Stimulated activated CD8-positive, alpha-beta memory T cell treated with anti-CD3 and anti-CD28 coated beads, Interleukin-4, amount 100 ng/mL, for 1 hour (primary cell): ENCODE measurements at places on chromosomes 3 and 15.

DNA sequence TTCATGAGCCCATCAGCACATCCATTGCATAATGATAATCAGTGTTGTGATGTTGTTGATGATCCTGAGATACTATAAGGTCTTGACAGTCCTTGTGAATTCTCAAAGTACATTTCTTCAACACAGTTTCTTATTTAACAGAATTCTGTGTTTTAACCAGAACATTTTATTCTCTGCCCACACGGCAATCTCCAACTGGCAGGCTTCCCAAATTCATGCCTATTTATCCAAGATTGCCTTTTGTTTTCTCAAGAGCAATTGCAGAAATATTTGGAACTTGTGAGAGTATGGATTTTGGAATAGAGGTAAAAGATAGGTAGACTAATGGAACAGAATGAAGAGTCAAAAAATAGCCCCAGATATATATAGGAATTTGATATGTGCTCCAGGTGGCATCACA is 116.0 kb downstream of the UACA start:
- no peak for DNase-seq

GRCh38 chr15:99275525-99276128 is 24.3 kb downstream of the LRRC28 start:
- DNase-seq = no peak

DNA sequence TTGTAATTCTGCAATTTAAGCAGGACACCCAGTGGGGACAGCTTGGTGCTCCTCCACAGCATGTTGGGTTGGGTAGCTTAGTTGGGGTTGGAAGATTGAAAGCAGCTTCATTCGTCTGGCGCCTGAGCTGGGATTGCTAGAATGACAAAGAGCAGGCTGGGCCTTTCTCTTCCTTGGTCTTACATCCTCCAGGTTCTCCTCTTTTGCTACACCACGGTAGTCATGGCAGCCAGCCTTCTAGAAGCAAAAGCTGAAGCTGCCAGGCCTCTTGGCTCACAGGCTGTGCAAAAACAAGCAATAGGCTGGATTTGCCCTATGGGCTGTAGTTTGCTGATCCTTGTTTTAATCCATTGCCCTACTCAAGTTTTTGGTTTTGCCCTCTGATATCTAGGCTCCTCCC is 3.2 kb upstream of the ANXA2 start:
- no peak for DNase-seq

DNA sequence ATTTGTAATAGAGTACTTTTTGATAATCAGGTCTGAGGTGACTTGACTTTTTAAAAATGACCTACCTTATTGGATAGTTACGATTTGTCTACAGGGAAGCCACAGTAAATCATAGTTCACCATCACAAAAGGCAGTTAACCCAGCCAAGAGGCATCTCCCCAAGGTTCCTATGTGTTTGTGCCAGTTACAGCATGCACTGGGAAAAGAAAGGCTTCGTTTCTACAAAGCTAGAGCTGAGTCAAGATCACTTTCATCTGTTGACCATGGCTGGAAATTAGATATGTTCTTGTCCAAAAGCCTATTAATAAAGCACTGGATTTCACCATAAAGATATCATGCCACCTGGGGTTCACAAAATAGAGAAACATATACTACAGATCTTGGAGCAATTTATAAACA is 139.9 kb downstream of the GREM1 start:
- no peak for DNase-seq

DNA sequence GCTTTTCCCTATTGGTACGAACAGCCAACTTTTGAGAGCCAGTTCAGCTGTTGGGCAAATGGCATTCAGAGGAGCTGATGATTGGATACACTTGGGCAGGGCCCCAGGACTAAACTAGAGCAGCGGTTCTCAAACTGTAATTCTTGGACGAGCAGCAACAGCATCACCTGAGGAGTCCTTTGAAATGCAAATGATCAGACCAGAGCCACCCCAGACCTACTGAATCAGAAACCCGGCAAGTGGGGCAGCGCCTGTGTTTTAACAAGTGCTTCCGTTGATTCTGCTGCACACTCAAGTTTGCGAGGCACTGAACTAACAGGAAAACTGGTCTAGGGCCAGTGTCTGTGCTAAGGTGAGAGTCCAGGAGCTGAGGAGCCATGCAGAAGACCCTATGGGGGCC is 239.7 kb downstream of the UACA start:
- DNase-seq = no peak

- DNase-seq = no peak
Measured at GRCh38 chr3:125401402-125401801, 26.3 kb upstream of the ZNF148 start.

DNA sequence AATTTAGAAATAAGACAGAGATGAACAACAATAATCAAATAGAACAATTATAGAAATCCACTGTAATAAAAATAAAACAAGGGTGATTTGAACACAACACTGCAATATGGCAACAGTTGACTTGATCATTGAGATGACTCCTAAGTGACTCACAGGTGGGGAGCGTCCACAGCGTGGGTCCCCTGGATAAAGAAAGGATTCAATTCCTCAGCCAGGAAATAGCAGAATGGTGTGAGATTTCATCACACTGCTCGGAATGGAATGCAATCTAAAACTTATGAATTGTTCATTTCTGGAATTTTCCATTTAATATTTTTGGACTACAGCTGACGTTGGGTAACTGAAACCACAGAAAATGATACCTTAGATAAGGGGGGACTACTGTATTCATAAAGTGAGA is 82.0 kb downstream of the CNTN3 start:
- no peak for DNase-seq

DNA sequence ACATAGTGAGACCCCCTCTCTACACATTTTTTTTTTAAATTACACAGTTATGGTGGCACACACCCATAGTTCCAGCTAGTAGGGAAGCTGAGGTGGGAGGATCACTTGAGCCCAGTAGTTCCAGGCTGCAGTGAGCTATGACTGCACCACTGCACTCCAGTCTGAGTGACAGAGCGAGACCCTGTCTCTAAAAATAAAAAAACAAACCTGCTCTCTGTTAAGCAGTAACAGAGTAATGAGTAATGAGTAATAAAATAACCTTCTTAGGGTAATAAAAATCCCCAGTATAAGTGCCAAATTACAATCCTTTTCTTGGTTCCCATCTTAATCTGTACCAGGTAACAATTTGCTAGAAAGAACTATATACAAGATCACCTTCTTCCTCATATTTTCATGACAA is 65.9 kb upstream of the PLXND1 start:
- DNase-seq = no peak

- DNase-seq = no peak
Measured at GRCh38 chr15:36782681-36783080, 203.3 kb downstream of the CDIN1 start.

GRCh38 chr3:72448375-72448823 is 399.8 kb downstream of the SHQ1 start:
- no peak for DNase-seq

DNA sequence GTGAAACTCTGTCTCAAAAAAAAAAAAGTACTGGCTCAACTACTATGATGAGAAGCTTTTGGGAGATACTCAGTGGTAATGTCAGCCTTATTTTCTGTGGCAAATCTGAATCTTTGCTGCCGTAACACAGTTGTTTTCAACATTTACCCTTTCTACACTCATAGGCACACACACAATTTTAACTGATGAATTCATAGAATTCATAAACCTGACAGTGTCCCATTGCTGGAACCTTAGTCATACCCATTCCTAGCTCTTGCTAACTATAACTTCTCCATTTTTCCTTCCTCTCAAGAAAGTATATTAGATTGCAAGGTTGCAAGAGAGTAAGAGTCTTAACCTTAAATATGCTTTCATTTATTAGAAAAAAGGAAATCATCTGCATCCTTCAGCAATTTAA is 496.6 kb downstream of the FHIT start:
- no peak for DNase-seq

DNA sequence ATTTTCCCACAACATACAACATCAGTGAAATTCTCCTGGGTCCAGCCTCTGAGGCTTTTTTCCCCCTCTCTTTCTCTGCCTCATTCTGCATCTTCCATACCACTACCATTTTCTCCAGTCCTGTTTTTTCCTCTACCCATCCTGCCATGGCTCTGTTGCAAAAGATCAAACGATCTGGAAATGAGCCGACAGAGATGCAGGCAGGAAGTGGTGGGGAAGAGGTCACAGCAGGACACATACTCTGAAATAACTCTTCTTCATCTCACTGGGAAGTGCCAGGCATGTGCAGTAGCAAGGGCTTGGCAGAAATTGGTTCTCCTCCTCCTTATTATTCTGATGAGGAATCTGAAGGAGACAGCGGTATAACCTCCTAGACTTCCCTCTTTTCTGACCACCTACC is 114.3 kb downstream of the CORO2B start:
- no peak for DNase-seq

GRCh38 chr3:124639406-124640237 is 90.6 kb upstream of the UMPS start:
- no peak for DNase-seq

DNA sequence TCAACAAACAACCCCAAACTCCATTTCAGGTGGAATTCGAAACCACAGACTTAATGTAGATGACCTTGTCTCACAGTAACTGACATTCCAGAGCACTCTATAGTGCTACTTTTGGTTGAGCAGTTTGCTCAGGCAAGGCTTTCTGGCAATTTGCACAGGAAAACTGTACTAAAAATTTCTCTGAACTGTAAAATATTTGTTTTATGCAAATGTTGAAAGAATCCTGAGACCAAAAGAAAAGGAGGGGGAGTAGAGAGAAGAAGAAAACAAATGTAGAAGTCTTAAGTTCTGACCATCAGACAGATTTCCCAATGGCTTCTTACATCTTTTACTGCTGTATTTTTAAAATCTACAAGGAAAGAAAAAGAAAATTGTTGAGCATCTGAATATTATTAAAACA is 53.5 kb downstream of the DTWD1 start:
- DNase-seq = no peak

GRCh38 chr15:25959100-25959499 is 96.0 kb upstream of the ATP10A start:
- DNase-seq = no peak

DNA sequence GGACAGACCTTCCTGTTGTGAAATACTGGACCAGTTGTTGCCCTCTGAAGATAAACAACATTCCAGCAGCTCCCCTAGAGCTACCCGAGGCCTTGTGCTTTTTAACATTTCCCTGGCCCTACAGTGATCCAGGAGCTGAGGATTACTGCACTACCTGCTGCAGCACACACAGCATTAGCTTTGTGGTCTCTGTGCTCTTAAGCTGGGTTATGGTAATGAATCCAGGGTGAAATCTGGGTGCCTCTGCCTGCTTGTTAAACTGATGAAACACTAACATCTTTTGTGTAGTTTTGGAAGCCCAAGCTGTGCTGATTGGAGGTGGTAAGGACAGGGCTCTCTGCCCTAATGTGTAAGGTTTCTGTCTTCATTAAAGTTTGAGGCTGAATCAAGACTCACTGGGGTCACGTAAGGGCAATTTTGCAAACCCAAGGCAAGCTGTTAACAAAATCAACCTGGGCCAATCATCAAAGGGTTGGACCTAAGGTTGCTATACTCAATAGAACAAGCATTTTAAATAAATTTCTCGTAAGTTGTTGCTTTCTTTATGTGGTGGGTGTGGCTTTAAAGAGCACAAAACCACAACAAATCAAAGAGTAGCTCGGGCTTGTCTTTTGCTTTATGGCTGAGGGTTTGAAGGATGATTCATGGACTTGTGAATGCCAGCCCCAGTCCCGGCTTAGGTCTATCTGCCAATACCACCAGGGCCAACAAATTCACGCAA is 183.9 kb downstream of the TPRG1 start:
- peak; percentile 2 for DNase-seq

- DNase-seq = no peak
Measured at GRCh38 chr3:42960786-42961185, 18.3 kb upstream of the GASK1A start.

DNA sequence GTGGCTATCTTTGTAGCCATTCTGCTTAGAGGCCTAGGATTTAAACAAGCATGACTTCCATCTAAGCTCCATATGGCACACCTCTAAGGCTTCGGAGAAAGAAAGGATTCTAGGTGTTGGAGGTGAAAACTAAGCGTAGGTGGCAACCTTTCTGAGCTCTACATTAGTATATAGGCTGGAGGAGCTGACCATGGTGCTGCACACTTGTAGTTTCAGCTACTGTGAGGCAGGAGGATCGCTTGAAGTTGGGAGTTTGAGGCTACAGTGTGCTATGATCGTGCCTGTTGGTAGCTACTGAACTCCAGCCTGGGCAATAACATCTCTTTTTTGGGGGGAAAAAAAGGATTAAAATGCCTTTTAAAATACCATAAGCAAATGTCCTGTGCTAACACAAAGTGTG is 7.4 kb downstream of the EAF1 start:
- DNase-seq = no peak

DNA sequence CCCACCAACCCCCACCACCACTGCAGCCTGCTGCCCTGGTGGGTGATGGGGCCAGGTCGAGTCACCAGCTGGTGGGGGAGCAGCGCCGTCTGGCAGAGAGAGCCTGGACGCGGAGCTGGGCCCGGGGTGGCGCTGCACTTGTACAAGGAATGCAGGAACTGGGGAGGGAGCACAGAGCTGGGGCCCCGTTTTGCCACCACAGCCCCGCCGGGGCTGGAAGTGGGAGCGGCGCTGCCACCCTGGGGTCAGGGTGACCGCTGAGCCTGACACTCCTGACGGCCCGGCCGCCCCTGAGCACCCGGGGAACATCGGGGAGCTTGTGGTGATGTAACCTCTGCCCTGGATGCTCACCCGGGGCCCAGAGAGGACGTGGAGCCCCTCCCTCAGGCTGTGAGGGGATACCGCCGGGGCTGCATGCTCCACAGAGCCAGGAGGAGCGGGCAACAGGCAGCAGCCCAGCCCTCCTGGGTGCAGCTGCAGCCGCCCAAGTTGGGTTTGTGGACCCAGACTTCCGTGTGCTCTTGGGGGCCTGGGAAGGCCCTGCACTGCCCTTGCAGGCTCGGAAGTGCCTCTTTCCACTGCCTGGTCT is 32.6 kb upstream of the IREB2 start:
- DNase-seq = no peak

GRCh38 chr3:147651107-147651778 is 242.1 kb downstream of the ZIC1 start:
- no peak for DNase-seq

- no peak for DNase-seq
Measured at GRCh38 chr3:4845882-4846281, 133.4 kb upstream of the BHLHE40 start.

DNA sequence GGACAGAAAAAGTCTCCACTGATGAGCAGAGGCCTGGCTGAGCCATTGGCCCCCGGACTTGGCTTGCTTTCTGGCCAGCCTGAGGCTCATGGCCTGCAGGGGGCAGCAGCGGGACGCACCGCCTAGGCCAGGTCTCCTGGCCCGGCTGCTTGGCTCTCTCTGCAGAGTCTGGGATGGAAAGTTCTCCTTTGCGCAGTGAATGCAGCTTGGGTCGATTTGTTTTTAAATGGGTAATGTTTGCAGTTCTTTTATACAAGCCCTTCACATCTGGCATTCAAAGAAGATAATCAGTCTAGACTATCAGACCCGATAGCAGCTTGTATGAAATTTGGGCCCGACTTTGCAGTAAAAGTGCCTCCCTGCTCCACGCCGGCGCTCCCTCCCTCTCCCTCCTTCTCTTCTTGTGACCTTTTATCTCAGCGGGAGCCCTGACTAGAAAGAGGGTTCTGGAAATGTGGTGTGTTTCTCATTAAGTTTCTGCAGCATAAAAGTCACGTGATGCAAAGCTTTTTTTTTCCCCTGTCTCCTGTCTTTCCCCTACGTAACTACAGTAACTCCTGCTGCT is 59.9 kb downstream of the ZNF621 start:
- peak; percentile 50 for DNase-seq
